H4 (cell line): ENCODE measurements at places on chromosomes 16 and 17. TPM values are rescaled to one million over a fixed set of nuclear protein-coding genes. Genes with fewer than 3 reads are reported as not detected.

ARL5C gene
- not detected in 2 replicates for total RNA-seq

MYH11 gene
- total RNA-seq: not detected in 2 replicates

DNA sequence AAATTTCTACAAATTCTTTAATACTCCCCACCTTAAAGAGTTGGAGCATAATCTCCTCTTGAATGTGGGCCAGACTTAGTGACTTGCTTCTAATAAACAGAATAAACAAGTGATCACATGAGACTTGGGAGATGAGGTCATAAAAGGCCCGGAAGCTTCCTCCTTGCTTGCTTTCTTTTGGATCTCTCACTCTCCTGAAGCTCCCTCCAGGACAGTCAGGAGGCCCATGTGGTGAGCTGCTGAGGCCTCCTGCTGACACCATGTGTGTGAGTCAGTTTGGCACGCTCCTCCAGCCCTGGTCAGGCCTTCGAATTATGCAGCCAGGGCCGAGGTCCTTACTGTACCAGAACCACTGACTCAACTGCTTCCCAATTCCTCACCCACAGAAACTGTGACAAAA, 53.2 kb downstream of the NDEL1 start:
- DNase-seq: peak; percentile 40

GRCh38 chr16:57004387-57005250, 15.3 kb downstream of the NLRC5 start:
- DNase-seq: no peak

GRCh38 chr17:83176623-83177583, 97.5 kb downstream of the METRNL start:
- no peak for DNase-seq
